ENCODE measurements at places on chromosomes 4 and X.
A peak's percentile ranks its signal among the peaks of the same experiment; 100 is the strongest.

- no peak for DNase-seq
Measured at GRCh38 chr4:163755013-163755412, 260.5 kb downstream of the TMA16 start.

- no peak for DNase-seq
Measured at GRCh38 chr4:158930639-158930972, 161.8 kb downstream of the FNIP2 start.

- no peak for DNase-seq
Measured at GRCh38 chr4:184358521-184359232, 115.7 kb downstream of the IRF2 start.

- DNase-seq: no peak
Measured at GRCh38 chrX:105463473-105463872, 243.0 kb upstream of the TEX13A start.

GRCh38 chr4:40908702-40909362 is 159.1 kb downstream of the NSUN7 start:
- DNase-seq: peak; percentile 76

GRCh38 chrX:152520653-152521052 is 69.5 kb upstream of the GABRA3 start:
- no peak for DNase-seq

DNA sequence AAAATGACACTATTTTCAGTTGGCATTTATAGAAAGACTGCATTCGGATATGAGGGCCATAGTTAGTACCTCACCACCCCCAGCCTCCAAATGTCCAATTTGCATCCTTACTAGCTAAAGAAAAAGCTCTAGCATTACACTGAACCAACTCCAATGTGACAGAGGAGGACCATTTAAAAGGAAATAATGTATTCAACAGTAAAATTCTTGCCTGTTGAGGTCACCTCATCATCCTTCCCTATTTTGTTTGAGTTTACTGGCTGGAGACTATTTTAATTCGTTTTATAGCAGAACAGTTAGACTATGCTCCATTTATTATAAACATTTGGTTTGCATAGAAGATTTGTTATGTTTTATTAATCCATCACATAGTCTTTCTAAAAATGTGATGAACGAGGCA is 88.2 kb upstream of the PPARGC1A start:
- no peak for DNase-seq

GRCh38 chrX:53637479-53637878 is 49.0 kb downstream of the HUWE1 start:
- no peak for DNase-seq

DNA sequence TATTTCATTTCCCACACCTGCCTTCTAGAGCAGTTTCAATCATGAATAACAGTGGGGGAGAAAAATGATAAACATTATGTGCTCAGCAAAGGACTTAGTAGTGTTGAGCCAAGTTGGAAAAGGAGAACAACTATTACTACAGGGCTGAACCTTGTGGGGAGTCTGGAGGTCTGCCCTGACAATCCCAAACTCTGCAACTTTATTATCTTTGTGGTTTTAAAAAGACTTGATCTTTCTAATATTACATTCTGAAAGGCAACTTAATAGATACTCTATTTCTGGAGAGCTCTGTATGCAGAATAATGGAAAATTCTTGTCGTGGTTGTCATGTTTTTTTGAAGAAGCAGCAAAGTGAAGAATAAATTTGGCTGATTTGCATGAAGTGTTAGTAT is 116.1 kb downstream of the SPCS3 start:
- no peak for DNase-seq

GRCh38 chr4:125440814-125441213 is 126.1 kb downstream of the FAT4 start:
- DNase-seq: no peak

DNA sequence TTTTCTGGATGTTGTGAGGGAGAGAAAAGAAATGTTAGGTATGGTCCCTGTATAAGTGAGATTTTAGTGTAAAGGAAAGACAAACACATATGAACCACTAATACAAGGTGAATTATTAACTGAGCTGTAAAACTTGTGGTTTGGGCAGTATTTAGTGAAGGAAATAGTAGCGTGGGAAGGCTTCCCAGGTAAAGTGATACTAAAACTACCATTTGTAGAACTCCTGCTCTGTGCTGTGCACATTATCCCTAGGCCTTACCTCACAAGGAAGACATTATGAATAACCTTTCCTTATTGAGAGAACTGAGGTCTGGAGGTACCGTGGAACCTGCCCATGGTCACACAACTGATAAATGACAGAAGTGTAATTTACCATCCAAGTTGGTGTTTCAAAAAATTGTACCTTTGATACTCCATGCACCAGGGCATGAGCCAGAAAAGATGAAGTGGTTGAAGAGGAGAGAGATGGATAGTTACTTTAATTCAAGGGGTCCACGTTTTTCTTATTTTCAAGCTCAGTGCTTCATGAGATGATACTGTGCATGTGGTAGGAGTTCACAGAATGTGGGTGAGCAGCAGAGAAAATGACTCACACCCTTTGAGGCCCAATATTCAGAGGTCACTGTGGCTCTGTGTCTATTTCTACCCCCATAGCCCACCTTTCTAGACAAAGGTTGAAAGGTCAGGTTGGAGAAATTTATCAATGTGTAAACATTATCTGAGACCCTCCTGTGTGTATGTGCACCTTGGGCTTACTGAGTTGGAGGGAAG is 2.6 kb upstream of the VSIG4 start:
- DNase-seq: no peak

DNA sequence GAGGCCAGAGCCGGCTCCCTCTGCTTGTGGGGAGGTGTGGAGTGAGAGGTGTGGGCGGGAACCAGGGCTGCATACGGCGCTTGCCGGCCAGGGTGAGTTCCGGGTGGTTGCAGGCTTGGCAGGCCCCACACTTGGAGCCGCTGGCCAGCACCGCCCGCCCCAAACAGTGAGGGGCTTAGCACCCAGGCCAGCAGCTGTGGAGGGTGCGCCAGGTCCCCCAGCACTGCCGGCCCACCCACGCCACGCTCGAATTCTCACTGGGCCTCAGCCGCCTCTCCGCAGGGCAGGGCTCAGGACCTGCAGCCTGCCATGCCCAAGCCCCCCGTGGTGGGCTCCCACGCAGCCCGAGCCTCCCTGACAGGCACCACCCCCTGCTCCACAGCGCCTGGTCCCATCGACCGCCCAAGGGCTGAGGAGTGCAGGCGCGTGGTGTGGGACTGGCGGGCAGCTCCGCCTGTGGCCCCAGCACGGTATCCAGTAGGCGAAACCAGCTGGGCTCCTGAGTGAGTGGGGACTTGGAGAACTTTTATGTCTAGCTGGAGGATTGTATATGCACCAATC is 275.3 kb downstream of the RAPGEF2 start:
- DNase-seq: no peak

DNA sequence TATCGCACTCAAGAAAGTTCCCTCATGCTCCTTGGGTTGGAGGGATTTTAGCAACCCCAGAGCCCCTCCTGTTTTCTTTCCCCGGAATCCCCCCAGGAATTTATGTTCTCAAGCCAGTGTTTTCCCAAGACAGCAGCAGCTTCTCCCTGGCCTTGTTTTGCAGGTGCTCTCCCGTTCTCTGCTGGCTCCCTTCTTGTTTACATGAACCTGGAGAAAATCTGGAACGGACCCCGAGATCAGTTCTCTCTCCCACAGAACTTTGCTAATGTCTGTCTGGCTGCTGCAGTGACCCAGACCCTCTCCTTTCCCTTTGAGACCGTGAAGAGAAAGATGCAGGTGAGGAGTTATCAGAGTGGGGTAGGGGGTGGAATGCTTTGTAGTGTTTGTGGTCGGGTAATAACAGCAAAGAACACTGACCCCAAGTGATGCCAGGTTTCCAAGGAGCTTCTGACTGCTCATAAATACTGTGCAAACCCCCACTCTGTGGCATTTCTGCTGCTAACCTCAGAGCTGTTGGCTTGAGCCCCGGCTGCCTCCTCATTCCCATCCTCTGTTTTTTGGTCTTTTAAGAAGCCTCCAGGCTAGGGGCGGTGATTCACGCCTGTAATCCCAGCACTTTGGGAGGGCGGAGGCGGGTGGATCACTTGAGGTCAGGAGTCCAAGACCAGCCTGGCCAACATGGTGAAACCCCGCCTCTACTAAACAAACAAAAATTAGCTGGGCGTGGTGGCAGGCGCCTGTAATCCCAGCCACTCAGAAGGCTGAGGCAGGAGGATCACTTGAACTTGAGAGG is 11.1 kb downstream of the SLC25A43 start:
- DNase-seq: no peak

GRCh38 chrX:73831500-73831899 is 268.5 kb downstream of the CHIC1 start:
- no peak for DNase-seq

DNA sequence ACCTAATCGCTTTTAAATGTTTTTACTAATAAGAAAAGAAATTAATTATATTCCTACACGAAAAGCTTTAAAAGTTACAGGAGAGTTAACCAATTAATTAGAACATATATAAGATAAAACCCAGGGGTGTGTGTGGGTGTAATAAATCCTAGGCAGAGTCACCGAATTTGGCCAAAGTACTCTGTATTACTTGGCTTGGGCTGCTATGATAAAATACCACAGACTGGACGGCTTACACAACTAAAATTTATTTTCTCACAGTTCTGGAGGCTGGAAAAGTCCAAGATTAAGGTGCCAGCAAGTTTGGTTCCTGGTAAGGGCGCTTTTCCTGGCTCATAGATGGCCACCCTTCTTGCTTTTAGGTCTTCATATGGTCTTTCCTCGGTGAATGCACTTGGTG is 10.4 kb downstream of the AWAT1 start:
- DNase-seq: no peak

DNA sequence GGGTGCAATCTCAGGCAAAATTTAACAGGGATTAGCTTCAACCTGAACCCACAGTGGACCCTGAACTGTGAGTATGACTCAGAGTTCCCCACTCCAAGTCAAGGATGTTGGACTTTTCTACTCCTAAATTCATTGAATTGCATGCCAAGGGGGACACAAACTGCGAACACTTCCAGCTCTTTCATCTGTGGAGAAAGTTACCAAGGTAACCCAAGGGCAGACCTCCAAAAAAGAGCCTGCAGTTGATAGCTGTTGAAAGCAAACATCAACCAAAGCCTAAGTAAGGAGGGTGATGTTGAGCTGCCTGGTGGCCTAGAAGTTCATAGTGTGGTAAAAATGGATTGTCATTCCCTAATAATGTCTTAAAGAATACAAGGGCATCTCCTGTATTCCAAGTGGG is 1242.9 kb downstream of the C4orf33 start:
- DNase-seq: no peak

DNA sequence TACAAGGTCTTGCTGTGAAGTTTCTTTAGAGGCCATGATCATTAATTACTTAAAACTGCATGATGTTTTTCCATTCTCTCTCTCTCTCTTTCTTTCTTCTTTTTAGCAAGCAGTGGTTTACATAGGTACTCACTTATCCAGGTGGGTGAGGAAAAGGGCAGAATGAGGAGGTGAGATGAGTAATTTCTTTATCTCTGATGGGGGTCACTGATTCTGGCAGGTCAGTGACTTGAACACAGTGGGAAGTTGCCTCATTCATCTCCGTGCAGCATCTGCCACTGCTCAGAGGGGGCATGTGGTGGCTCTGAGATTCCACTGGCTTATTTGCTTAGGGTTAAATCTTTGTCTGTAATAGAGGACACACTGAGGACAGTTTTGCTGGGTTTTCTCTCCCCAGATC is 62.6 kb downstream of the FAM114A1 start:
- no peak for DNase-seq

Measured in activated CD4-positive, alpha-beta T cell treated with anti-CD3 and anti-CD28 coated beads, Interleukin-2, amount 50 U/mL, for 24 hours (primary cell).